Stromal cell of bone marrow (primary cell): ENCODE measurements at places on chromosomes 2 and 18.

DNA sequence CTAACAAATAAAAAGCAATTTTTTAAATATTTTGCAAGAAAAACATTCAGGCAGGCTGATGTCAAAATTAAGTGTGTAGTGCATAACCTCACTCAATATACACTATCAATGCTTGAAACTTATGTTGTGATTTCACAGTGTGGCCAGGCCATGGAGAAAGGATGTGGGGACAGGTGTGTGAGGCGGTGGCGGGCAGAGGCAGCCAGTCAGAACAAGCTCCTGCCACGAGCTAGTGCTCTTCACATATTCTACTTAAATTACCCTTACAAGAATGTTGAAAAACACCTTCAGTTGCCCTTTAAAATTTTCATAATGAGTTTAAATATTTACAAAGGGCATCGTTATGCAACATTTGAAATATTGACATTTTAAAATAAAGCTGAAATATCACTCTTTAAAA, 43.2 kb downstream of the CYB5A start:
- DNase-seq, result no peak

GRCh38 chr2:227610123-227610522, 4.5 kb downstream of the SCYGR3 start:
- DNase-seq, result no peak

DNA sequence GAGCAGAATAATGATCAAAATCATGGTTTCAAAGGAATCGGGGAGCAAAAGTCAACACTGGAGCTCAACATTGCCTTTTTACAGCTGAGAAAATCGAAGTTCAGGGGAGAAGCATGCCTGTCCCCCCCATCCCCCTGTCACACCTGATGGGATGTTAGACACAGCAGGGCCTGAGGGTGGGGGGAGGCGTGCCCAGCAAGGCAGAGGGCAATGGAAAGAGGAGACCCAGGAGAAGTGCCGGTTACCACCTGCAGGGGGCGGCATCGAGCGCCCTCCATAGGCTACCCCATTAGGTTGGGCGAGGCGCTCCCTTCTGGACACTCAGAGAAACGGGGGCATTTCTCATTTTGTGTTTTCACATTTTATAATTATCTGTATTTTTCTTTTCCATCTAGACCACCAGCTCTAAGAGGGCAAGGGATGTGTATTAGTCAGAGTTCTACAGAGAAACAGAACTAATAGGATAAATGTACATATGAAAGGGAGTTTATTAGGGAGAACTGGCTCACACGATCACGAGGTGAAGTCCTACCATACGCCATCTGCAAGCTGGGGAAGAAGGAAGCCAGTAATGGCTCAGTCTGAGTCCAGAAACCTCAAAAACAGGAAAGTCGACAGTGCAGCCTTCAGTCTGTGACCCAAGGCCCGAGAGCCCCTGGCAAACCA, 271.3 kb downstream of the LRATD1 start:
- DNase-seq, result no peak

DNA sequence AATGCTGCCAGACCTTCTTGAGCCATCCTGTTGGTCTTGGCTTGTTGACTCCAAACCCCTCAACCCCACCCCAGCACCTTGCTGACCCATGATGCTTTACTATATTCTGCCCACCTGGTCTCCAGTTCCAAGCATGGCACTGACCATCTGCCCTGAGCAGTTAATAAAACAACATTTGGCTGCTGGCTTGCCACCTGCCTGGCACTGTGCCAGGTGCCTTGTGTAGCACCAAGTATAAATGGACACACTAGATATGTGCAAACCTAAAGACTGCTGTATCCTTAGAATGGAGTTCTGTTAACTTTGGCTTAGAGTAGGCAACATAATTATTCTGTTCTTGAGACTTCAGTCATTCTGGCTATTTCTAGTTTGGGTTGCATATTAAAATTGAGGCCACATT, 91.4 kb downstream of the ACSL3 start:
- no peak for DNase-seq

GRCh38 chr2:201255408-201256033, 4.8 kb upstream of the CASP8 start:
- no peak for DNase-seq

DNA sequence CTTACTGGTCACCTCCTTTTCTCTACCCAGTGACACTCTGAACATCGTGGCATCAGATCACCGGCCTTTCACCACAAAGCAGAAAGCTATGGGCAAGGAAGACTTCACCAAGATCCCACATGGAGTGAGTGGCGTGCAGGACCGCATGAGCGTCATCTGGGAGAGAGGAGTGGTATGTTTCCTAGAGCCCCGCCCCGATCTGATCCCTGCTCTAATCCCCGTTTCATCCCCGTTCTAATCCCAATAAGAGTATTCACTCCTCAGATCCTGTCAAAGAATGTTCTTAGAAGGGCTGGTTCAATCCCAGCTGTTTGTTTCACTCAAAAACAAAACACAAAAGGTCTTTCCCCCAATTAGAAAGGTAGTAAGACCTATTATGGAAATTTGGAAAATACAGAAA, 30.4 kb upstream of the MAPRE3 start:
- no peak for DNase-seq

DNA sequence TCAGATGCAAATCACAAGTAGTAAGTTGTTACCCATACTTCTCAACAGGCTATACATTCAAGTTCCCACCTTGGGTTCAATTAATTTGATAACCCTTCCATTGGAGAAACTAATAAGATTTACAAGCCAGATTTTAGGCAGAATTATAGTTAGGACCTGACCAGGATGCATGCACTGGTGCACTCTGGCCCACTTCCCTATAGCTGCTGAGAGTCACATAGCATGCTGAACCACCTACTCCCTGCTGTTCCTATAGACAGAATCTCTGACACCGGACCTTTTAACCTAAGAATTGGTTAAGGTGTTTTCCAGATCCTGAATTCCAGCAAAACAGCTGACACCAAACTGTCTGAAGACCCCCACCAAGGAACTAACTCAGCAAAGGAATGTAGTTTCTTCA, 26.2 kb downstream of the FAM210A start:
- DNase-seq, result no peak

GRCh38 chr18:36718705-36719328, 110.0 kb downstream of the TPGS2 start:
- no peak for DNase-seq

DNA sequence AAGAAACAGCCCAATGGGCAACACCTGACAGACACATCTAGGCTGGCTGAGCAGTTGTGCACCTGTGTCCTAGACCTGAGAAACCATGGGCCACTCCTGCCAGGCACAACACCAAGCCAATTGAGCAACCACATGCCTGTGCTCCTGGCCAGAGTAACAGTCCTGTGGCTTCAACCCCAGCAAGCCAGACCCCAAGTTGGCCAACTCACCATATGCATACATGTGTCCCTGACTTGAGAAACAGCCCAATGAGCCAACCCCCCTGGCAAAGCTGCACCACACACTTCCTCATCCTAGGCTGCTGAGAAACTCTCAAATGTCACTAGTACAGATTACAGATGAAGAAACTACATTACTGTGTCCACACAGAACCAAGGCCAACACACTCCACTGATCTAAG, 36.6 kb downstream of the USP34 start:
- no peak for DNase-seq

GRCh38 chr18:23421277-23421676, 31.8 kb upstream of the RIOK3 start:
- DNase-seq, result no peak

DNA sequence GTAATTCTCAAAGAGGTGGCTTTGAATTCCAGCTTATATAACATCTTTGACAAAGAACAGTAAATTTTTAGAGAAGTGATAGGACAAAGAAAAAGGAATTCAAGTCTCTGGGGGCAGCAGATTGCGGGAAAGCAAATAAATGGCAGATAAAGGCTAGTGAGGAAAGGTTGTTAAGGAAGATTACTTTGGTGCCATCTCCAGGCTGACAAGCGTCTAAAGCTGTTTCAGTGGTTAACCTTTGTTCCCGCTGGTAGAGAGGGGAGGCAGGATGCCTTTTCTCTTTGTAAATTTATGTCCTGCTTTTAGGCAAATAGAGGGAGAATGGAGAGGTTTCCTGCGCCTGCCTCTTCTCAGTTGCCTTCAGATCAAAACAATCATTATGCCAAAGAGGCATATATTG, 431.2 kb upstream of the CHST9 start:
- no peak for DNase-seq

DNA sequence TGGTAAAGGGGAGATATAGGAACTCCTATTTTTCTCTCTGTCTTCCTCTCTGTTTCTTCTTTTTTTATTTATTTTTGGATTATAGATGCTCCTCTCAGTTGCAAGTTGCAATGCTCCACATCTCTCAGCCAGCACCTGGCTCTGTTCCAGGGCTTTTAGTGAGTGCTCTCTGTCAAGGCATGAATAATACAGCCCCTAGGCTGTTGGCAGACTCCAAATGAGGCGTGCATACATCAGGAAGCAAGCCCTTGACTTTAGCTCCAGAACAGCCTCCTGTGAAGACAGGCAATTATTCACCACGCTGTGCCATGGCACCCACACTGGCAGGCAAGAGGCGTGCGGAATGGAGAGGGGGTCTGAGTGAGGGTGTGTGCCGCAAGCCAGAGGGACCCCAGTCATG, 228.1 kb upstream of the PXDN start:
- no peak for DNase-seq

DNA sequence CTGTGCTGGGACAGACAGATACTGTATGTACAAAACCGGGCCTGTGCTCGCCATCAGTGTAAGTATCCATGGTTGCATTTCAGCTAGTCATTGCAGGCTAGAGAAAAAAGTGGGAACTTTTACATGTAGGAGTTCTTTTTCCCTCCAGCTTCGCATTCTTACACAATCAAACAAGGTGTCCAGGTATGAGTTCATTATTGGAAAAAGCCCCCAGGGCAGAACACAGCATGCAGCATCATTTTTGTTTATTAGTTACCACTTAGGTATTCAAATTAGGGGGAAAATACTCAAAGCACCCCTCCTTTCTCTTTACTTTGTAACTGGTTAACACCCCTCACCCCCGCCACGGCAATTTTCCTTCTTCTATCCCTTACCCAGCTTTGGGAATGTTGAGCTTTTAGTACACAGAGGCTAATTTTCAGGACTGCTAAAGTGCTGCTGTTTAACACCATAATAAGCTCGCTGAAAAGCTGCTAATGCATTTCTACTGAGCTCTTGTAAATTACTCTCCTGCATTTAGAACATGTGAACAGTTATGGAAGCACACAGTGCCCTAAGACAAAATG, 13.6 kb downstream of the UPP2 start:
- no peak for DNase-seq

GRCh38 chr2:42025151-42025582, 22.7 kb upstream of the PKDCC start:
- peak; percentile 30 for DNase-seq

- DNase-seq, result no peak
Observed at GRCh38 chr18:79615091-79615490, 64.5 kb upstream of the CTDP1 start.

- DNase-seq, result no peak
Observed at GRCh38 chr18:63578357-63578958, 8.7 kb upstream of the SERPINB13 start.

DNA sequence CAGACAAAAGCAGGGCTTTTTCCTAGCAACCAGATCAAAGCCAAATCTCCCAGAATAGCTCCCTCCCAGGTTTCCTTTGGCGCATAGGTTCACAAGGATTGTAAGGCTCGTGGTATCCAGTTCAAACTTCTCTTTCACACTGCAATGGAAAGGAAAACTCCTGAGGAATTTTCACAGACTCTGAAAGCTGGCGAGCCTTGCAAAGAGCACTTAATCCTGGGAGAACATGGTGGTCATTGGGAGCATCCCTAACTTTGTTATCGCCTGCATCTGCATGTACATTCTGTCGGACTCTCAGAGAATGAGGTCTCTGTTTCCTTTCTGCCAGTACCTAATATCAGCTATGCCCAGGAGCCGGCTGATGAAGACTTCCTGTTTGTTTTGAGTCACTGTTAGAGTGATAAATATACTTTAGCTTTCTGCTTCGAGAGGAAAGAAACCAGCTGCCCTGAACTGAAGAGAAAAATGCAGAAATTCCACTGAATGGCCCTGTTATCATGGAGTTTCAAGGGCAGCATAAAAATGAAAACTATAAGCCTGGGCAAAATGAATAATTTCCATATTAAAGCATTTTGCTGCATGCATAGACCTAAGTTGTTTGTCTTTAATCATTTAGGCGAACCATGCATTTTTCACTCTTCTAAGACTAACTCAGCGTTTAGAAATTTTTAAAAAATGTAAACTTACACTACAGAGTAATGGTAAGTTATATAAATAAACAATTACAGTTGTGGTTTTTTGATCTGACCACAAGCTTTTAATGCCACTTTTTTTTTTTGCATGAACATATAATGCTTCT, 76.4 kb upstream of the ZEB2 start:
- peak; percentile 6 for DNase-seq
